Activated CD4-positive, CD25-positive, alpha-beta regulatory T cell treated with anti-CD3 and anti-CD28 coated beads, Interleukin-2, amount 50 U/mL, for 72 hours (primary cell): ENCODE measurements at places on chromosomes 7 and 10.

DNA sequence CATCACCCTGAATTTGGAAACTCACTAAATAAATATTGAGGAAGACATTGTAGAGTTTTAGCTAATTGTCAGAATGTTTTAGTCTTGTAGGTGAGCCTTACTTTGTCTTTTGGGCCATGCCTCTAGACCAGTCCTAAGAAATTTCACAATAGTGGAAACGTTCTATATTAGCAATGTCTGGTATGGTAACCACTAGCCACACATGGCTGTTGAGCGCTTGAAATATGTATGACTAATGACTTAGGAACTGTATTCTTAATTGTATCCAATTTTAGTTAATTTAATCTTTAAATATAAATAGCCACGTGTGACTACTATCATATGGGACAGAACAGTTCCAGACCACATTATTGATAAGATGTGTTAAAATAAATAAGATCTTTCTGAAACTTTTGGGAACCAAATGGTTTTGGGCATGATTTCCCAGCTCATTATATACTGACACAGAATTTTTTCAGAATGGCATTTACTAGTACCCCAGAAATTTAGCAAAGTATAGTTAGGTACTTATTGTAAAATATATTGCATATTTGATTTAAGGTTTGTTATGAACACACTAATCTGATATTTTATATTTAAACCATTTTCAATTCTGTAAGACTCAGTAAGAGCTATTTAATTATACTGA lies 95.0 kb downstream of the VPS50 start:
- DNase-seq = no peak

- no peak for DNase-seq
Observed at GRCh38 chr7:141039376-141039775, 24.6 kb upstream of the MRPS33 start.

DNA sequence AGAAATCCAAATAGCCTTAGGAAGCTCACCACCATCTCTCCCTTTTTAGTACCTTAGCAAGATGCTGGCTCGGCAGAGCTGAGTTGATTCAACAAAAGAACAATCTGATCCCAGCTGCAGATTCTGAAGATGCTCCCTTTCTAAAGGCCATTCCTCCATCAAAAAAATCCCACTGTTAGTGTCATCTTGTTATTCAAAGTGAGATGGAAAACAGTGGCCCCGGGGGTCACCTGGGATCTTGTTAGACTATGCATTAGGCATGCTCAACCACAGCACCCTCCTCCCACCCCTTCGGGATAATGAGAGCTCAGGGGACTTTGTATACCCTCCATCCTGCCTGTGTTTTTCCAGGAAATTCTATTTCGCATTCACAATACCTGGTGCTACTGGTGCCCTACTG lies 2.4 kb downstream of the NCAPG2 start:
- DNase-seq = no peak

DNA sequence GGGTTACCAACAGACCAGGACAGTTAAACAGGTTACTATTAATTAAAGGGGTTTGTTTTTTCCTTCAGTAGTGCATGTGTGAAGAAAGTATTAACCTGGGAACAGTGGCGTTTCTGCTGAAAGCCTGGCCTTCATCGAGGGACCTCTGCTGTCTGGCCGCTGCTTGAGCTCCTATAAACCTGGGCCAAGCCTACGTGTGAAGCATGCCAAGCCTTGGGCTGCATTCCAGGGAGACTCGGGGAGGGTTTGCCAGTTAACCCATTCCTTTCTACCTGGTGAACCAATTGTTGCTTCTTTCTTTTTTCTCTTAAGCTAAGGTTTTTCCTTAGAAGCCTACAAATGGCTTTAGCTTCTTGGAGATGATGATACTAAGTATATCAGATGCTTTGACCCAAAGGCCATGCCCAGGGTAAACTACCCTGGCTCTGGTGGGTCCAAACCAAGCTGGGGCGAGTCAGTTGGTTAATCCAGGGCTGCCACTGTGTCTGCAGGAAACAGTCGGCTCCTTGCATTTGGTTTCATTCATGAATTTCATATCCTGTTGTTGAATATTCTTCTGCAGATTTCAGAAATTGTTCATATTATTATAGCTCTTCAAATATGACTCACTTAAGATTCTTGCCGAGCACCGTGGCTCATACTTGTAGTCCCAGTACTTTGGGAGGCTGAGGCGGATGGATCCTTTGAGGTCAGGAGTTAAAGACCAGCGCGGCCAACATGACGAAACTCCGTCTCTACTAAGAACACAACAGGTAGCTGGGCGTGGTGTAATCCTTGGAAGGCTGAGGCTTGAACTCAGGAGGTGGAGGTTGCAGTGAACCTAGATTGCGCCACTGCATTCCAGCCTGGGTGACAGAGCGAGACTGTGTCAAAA lies 23.8 kb downstream of the PFKP start:
- no peak for DNase-seq

- no peak for DNase-seq
Observed at GRCh38 chr10:77763453-77764430, 126.1 kb upstream of the KCNMA1 start.

- DNase-seq = no peak
Observed at GRCh38 chr7:36860681-36861080, 136.4 kb upstream of the AOAH start.

DNA sequence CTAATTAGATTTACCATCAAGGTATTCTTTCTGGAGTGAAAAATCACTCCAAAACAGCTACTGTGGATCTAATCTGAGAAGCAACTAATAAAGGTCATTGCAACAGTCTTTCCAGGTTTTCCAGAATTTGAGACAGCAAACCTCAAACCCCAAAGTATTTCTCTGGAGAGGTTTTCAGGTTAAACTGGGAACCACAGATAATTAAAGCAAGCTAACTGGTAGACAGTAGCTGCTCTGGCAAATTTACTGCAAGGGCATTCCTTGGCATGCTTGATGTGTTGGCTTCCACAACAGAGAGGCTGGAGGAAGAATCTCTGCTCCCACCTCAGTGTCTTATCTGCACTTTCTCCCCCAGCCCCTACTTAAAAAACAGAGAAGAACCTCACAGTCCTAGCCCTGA lies 140.0 kb upstream of the NRBF2 start:
- DNase-seq = no peak

DNA sequence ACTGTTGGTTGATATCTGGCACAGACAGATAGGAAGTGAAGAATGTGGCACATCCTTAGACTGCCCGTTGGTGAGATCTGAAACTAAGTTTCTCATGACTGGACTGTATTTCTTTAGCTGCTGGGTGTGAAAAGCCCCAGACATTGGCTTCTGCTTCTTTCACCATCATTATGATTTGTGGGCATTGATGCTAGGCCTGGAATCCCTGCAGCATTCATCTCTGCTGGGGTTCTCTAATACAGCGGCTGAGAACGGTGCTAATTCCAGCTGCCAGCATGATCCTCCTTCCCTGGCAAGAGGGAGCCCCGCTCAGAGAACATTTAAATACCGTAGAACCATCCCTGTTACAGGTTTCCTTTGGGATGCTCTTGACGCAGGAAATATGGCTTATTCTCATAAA lies 26.2 kb downstream of the RBM20 start:
- no peak for DNase-seq

DNA sequence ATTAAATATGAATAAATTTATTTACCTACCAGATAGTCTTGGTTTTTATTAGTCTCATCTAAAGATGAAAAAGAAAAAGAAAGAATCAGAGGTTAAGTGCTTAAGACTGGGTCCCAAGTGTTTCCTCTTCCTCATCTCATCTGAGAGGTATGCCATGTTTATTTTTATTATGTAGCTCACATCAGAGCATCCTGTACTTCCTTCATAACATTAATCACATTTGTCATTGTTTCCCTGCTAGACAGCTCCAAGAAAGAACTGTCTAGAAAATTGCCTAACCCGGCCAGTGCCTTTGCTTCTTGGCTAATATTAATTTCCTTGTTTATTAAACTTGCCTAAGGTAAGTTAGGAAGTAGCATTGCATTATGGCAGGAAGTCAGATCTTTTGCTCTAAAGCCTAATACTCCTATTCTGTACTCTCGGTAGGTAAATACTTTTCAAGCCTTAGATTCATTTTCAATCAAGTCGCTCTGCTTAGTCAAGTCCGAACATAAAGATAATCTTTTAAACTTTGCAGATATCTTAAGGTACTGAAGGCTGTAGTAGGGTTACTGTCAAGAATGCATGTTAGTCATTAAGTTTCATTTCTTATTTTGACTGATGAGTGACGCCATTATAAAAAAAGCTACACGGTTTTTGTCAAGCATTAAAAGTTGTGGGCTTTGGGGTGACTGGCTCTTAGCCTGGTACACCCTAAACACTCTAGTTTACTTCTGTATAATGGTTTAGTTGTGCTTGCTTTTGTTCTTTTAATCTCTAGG lies 47.4 kb downstream of the ZMYND11 start:
- no peak for DNase-seq

DNA sequence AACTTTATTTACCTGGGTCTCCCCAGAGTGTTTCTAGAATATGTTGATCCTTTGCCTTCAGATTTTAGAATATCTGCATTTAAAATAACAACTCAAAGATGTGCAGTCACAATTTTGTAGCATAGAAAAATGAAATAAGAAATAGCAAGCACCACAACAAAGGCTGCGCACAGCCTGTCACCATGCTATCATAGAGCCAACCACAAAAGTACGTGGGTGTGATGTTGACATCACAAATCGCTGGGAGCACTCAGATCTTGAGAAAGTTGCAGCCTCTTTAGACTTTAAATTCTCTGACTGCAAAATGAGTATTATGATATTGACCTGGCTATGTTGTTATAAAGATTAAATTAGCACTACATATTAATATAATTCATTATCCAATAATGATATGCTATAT lies 177.9 kb downstream of the TNS3 start:
- no peak for DNase-seq

GRCh38 chr10:31384589-31384949 lies 65.6 kb downstream of the ZEB1 start:
- DNase-seq = no peak

- no peak for DNase-seq
Observed at GRCh38 chr7:144391823-144392255, 11.7 kb downstream of the NOBOX start.

DNA sequence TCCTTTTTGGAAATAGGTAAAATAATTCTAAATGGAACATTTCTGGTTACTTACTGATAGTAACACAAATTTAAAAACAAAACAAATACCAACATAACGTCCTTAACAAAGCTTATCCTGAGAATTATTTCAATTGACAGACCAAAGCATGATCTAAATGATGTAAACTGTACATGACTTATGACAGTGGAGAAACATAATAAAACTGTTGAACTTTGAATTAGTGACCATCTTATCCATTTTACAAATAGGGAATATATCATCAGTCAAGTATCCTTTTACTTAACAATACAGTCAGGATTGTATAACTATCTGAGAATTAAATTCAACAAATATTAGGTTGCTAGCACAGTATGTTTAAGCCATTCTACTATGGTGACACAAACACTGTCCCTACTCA lies 2.4 kb downstream of the IPMK start:
- no peak for DNase-seq

DNA sequence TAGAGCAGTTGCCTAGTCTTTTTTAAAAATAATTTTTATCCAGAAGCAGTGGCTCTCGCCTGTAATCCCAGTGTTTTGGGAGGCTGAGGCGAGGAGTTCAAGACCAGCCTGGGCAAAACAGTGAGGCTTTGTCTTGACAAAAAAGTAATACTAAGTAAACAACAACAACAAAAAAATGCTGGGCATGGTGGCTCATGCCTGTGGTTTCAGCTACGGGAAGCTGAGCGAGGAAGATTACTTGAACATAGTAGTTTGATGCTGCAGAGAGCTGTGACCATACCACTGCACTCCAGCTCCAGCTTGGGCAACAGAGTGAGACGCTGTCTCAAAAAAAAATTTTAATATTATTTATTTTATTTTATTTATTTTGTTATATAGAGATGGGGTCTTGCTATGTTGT lies 31.3 kb upstream of the TPST1 start:
- DNase-seq = no peak

DNA sequence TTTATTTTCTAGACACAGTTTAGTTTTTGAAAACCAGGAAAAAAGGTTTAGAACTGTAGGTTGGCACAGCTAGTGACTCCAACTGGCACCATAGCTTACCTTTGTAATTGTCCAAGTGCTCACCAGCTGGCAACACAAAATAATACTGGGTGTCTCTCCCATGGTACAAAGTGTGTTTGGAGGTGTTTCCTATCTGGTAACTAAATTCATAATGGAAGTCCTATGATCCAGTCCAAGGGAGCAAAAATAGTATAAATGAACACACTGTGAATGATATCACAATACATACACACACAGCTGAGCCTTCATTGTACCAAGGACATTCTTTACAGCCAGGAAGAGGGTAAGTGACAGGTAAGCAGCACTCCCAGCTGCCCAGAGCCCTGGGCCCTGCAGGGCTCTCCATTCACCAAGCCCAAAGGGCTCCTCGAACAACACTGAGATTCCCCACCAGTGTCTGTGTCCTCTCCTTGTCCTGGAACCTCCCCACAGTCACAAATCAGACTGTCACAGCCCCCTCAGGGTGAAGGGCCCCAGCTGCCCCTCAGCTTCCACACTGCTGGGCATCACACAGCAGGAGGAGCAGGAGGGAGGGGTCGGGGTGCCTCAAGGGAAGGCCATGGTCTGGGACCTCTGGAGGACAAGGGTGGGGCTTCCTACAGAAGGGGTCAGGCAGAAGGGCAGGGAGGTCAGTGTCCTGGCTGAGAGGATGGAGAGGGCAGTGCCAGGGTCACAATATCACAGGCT lies 72.1 kb downstream of the PKD1L1 start:
- DNase-seq = no peak

DNA sequence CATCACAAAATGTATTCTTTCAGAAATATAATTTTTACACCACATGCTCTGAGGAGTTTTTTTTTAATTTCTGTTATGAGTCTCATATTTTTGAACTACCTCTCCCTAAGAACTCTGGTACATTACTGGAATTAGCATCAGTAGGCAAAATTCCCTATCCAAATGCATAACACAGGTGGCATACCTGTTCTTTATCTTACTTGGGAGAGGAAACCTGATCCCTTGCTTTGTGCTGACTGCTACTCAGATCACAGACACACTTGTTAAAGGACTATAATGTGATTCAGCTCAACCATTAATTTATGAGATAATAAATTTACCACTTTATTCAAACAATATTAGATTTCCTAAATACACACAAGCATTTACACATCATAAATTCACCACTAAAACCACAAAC lies 617.2 kb downstream of the GRM8 start:
- no peak for DNase-seq

GRCh38 chr10:73999703-74000102 lies 1.8 kb downstream of the VCL start:
- DNase-seq = no peak

DNA sequence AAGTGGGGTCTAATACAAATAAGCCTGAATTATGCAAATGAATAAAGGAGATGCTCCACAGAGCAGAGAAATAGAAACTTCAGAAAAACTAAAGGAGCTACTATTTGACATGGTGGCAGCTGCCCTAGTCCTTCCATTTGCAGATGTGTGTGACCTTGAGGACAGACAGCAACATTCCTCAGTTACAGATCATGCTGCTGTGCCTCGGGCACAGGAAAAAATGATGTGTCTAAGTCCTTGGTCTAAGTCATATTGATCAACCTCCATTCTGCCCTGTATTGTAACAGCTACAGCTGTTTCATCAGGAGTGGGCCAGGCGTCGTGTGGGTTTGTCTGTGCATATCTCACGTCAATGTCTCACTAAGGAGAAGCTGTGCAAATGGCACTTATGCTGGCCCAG lies 710.4 kb downstream of the TNS3 start:
- no peak for DNase-seq
